ENCODE measurements at places on chromosomes 1 and 21.
A peak's percentile ranks its signal among the peaks of the same experiment; 100 is the strongest.

DNA sequence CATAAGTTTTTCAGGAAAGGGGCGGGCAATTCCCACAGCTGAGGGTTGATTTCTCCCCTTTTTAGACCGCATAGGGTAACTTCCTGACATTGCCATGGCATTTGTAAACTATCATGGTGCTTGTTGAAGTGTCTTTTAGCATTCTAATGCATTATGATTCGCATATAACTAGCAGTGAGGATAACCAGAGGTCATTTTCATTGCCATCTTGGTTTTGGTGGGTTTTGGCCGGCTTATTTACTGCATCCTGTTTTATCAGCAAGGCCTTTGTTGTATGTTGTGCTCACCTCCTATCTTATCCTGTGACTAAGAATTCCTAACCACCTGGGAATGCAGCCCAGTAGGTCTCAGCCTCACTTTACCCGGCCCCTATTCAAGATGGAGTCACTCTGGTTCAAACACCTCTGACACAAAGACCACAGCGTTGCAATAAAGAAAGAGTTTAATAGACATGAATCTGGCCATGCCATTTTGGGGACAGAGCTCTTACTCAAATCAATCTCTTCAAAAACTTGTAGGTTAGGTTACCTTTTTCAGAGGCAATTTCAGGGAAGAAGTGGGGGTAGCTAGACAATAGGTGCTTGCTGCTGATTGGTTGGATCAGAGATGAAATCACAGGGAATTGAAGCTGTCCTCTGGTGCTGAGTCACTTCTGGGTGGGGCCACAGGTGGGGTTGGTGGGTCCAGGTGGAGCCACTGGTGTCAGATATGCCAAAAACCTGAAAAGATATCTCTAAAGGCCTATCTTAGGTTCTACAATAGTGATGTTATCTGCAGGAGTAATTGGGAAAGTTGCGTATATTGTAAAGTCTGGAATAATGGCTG lies 23.3 kb downstream of the TBX19 start:
- DNase-seq = no peak

- DNase-seq = no peak
These were observed 98.3 kb upstream of the FGGY start for GRCh38 chr1:59198564-59198963.

DNA sequence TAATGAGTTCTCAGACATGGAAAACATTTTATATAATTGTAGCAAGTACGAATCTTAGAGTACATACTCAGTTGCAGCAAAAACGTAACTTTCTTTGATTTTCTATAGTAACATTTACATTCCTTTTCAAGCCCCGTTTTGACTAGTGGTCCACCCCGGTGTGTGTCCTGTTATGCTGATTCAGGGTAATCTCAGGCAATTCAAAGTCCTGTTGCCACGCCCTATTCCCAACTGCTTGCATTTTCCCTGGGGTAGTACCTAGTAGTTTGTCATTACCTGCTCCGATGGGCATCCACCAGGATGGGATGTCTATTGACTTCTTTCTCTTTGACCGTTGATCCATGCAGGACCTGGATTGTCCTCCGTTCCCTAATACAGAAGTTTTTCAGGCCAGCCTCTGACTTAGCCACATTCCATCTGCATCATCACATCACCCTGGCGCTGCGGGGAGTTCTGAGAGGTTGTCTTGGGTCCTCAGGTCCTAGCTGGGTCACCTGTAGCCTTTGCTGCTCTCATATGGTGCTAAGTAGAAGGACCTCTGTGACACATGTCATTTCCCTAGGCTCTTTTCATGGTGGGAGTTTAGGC lies 15.0 kb upstream of the FCAMR start:
- no peak for DNase-seq

DNA sequence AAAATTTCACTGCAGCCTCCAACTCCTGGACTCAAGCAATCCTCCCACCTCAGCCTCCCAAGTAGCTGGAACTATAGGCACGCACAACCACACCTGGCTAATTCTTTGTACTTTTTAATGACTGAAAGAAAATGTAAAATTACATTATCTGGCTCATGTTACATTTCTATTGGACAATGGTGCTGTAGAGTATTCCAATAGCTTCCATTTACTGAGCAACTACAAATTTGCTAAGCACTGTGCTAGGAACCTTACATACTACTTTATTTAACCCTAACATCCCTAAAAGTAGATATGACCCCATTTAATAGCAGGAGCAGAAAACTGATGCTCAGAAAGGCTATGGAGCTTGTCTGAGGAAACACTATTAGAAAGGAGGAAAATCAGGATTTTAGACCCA lies 19.7 kb downstream of the SDE2 start:
- DNase-seq = no peak

GRCh38 chr1:246794828-246795671 lies 70.8 kb downstream of the SCCPDH start:
- DNase-seq = peak; percentile 34

DNA sequence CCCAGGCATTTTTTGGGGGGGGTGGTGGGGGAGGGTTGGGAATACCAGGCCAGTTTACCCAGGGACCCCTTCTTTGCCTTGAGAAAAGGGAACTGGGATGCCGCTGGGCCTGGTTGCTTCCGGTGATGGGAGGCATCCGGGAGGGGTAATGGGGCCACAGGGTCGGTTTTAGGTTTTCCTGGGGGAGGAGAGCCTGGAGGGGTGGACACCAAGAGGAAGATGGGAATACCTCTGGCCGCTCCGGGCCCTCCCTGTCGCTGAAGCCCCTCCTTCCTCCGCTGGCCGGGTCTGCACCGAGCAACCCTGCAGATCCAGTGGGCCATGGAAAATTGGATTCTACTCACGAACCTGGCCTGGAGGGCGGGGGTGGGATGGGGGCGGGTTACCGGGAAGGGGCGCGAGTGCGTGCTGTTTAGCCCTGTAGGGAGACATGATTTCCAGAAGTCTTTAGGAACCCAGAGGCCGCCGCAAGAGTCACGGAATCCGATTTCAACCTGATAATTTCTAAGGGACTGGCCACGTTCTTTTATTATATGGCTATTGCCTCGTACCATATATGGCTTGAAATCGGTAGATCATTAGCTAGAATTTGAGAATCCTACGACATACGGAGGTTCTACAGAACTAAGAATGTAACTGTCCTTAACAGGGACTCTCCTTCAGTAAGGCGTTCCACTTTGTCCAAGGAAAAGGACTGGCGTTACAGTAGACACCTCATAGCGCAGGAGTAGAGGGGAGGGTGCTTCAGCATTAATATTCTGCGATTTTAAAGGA lies 749 bp downstream of the AKIRIN1 start:
- DNase-seq = peak; percentile 21

GRCh38 chr21:37273440-37273839 lies 6.3 kb upstream of the VPS26C start:
- no peak for DNase-seq

- DNase-seq = no peak
These were observed 698 bp upstream of the OLIG1 start for GRCh38 chr21:33069243-33069642.

- no peak for DNase-seq
These were observed 280.1 kb downstream of the NPHP4 start for GRCh38 chr1:5711956-5712645.

DNA sequence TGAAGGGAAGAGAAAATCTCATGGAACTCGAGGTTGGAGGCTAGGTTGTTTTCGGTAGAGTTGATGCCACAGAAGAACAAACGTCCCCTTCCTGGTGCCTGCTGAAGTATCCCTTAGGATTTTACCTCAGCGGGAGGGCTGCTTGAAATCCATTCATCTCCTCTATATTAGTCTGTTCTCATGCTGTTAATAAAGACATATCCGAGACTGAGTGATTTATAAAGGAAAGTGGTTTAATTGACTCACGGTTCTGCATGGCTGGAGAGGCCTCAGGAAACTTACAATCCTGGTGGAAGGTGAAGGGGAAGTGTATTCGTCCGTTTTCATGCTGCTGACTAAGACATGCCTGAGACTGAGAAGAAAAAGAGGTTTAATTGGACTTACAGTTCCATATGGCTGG lies 413.5 kb downstream of the NPHP4 start:
- DNase-seq = no peak

- peak; percentile 87 for DNase-seq
These were observed 17.8 kb upstream of the EPHA2 start for GRCh38 chr1:16173447-16174260.

DNA sequence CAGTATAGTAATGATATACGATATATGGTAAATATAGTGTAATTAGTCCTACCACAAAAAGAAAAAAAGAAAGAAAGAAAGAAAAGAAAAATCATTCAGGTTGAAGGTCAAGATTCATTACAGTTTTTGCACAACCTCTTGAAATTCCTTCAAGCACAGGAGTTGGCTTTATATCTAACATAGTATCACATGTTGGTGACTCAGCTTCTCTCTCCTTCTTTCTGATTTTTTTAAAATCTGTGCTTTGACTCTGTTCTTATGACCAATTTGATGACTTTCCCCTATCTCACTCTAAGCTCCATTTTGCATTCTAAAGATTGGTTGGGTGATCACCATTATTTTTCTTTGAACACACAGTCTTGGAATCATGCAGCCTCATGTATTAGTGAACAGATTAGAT lies 148.2 kb upstream of the COL11A1 start:
- peak; percentile 63 for DNase-seq

DNA sequence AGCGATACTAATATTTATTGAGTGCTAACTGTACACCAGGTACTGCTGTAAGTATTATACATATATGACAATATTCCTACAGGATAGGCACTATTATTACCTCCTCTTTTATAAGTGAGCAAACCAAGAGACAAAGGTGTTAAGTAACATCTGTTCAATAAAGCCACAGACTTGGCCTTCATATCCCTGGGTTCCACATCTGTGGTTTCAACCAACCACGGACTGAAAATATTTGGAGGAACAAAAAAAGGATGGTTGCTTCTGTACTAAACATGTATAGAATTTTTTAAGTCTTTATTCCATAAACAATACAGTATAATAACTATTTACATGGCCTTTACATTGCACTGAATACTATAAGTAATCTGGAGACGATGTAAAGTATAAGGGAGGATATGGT lies 95.1 kb downstream of the RERE start:
- DNase-seq = no peak

GRCh38 chr21:44802396-44803153 lies 955 bp upstream of the UBE2G2 start:
- peak; percentile 9 for DNase-seq

DNA sequence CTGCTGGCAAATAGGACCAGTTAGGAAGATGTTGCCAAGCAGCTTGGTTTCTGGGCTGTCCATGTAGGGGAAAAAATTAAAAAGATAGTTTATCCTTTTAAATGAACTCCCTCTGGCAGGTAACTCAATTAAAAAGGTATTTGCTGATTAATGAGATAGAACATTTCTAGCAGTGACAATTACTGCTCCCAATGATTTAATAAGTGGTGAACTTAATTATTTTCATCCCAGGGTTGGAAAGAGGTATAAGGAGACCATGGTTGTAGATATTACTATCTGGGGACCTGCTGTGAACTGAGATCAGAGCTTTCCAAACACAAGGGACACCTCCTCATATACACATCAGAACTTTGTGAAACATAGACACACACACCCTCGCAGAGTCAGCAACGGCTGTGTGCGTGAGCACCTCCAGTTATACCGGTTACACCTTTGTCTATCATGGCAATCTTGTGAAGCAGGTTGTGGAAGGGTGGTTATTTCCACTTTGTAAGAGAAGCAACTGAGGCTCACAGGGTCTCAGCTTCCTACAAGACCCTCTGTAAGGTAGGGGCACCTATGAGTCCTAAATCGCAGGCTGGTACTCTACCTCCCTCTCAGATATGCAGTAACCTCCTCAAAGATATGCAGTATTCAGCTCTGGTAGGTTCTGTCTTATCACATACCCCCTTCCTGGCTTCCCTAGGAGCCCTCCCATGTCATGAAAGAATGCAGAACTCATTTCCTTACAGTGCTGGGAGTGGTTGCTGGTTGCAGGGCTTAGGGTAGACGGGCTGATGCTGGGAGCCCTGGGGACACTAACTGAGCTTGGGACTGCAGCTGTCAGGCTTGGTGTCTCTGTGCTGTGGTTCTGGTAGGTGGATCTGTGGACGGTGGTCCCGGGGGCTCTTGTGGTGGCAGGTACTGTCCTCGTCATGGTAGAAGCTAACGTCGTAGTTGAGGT lies 18.5 kb upstream of the MAGOH start:
- DNase-seq = no peak

DNA sequence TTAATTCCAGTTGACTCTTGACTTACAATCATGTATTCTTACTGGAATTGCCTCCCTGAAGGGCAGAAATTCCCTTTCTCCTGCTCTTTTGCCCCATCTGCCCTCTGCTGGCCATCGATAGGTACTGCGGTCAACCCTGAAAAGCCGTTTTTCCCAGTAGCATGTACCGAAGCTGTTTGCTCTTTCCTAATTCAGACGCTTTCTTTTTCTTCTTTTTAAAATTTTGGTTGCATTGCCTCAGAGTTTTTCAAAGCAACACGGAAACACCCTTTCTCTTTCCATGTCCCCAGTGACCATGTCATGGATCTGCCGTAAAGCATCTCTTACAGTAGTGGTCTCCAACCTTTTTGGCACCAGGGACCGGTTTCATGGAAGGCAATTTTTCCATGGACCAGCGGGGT lies 164.2 kb upstream of the C1orf21 start:
- DNase-seq = peak; percentile 42

DNA sequence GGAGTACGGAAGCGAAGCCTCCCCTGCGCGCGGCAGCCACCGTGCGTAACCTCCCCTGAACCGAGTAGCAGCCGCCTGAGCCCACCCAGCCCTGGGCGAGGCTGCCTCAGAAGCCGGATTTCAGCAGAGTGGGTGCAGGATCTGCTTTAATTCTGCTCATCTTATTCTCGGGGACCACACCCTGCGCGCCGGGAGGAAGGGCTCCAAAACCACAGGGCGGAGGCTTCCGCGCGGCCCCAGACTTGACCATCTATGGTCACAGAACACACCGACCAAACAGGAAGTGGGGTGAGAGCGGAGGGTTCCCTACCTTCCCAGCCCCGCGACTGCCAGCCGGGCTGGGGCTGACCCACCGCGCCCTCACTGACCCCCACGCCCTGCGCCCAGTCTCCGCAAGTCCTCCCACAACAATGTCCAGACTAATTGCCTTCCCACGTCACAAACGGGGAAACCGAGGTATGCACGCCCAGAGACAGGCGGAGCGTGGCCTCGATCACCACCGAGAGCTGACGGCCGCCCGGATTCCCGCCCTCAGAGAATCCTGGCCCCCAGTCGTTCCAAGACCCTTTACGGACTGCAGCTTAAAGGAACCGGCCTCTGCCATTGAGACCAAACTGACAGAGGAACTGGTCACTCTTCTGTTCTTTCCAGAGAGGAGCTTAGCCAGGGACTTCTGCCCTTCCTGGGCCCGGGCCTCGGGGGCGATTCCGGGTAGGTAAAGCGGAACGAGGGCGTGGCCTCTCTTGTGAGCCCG lies 595 bp upstream of the CAP1 start:
- DNase-seq = peak; percentile 71

DNA sequence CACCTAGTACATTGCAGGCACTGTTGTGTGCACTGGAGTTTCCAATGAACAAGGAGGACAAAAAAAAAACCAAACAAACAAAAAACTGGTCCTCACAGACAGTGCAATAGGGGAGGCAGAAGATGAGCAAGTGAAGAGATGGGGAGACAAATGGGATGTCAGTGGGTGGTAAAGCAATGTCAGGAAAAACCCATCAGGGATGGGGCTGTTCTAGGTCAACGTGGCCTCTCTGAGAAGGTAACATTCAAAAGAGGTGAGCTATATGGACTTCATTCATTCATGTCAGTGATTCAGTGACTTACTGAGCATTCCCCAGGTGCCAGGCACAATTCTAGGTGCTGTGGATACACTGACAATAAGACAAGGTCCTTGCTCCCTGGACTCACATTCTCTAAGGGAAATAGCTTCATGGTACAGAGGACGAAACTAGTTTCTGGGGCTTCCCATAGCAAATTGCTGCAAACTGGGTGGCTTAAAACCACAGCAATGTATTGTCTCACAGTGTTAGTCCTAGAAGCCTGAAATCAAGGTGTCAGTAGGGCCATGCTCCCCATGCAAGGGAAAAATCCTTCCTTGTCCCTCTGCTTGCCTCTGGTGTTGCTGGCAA lies 140.5 kb upstream of the KLHDC7A start:
- no peak for DNase-seq

Data from HFFc6 (cell line).